ENCODE measurements at places on chromosomes 2 and 18.

GRCh38 chr2:121075641-121076497 is 209.1 kb downstream of the TFCP2L1 start:
- no peak for DNase-seq

DNA sequence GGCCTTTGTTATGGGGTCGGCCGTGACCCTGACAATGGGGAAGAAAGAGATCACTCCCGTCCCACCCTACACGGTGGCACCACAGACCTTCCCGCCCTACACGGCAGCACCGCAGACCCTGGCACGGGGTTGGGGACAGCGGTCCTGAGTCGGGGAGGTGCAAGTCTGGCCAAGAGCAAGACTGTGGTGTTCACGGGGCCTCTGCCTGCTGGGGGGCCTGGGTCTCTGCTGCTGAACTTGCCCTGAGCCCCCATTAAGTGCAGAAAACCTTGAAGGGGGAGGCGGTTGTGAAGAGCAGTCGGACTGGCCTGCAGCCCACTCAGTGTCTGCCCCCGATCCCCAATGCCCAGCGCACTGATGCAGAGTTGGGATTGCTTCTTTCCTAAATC is 75.9 kb downstream of the SLC66A2 start:
- no peak for DNase-seq

DNA sequence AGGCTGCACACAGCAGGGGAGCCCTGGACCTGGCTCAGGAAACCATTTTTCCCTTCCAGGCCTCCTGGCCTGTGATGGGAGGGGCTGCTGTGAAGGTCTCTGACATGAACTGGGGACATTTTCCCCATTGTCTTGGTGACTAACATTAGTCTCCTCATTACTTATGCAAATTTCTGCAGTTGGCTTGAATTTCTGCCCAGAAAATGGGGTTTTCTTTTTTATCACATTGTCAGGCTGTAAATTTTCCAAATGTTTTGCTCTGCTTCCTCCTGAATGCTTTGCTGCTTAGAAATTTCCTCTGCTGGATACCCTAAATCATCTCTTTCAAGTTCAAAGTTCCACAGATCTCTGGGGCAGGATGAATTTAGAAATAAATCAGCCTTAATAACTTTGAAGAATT is 78.2 kb downstream of the EHBP1 start:
- DNase-seq = no peak

DNA sequence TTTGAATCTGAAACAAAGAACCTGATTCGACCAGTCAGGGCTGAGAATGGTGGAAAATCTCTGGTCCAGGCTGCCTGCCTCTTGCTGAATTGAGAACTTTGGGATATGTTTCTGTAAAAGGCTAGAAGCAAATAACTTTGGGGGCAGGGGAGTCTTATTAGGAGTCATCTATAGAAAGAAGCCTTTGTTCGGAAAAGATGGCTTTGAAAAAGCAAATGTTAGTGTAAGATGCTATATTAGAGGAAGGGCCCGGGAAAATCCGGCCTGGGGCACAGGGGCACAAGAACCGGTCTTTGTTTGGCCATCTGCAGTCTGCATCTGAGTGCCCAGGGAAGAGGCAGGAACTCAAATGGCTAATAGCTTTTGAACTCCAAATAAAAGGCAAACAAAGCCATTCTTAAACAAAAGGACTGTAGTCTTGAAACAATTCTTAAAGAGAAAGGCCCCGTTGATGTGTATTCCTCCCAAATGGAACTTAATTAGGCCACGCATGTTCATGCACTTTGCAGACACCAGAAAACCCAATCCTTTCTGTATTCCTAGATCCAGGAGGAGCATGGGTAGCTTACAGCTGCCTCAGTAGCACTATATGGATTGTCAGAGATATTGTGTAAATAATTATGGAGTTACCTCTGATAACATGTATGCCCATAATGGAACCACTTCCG is 180.0 kb upstream of the ARL4C start:
- DNase-seq = no peak

GRCh38 chr2:10439185-10439879 is 8.8 kb downstream of the ODC1 start:
- no peak for DNase-seq

GRCh38 chr18:8988260-8988871 is 114.1 kb upstream of the NDUFV2 start:
- peak; percentile 40 for DNase-seq

DNA sequence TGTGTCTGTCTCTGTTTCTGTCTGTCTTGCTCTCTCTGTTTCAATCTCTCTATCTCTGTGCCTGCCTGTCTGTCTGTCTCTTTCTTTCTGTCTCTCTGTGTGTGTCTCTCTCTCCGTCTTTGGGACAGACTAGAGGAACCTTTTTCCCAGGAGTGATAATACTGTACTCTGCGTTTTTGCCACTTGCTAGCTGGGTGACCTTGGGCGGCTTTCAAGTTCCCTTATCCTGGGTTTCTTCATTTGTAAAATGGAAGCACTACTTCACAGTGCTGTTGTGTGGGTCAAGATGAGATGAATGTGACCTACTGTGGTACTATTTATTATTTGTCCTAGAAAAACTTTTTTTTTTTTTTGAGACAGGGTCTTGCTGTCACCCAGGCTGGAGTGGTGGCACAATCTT is 42.4 kb downstream of the HPCAL1 start:
- DNase-seq = no peak

- no peak for DNase-seq
These were observed 77.9 kb upstream of the PHLPP1 start for GRCh38 chr18:62637403-62637802.

DNA sequence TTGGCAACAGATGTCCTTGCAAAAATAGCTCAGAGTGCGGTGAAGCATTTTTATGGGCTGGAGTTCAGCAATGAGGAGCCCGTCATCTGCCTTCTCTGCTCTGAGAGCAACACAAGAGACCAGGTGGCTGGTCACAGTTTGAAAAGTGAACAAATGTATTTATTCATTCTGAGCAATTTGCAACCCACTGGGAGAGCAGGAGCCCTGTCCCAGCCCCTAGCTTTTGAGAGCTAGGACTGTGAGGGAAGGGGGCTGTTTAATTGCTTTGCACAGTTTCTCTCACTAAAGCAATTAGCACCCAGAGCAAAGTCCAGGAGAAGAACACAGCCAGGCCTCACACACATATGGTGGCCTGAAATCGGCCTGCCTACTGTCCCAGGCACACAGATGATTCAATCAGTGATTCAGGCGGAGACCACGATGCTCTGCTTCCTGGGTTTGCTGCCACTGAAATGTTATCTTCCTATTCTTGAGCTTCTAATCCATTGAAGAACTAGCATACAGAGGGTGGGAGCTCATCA is 646.1 kb upstream of the ACVR2A start:
- DNase-seq = no peak
